ENCODE measurements at places on chromosomes 7 and 10.

DNA sequence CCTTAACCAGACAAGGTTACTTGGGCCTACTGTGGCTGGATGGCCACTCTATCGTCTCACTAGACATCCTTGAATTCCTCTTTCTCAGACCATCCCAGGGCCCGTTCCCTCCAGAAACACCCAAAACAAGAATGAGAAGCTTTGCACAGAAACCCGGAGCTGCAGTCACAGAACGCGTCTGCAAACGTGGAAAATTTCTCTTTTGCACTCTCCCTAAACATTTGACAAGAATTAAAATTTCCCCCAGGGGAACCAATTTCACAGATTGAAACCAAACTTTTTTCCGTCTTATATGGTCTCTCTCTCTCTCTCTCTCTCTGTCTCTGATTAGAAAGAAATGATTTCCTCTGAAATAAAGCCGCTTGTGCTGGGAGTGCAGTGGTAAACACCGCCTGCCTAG is 120.7 kb downstream of the MKX start:
- no peak for DNase-seq

DNA sequence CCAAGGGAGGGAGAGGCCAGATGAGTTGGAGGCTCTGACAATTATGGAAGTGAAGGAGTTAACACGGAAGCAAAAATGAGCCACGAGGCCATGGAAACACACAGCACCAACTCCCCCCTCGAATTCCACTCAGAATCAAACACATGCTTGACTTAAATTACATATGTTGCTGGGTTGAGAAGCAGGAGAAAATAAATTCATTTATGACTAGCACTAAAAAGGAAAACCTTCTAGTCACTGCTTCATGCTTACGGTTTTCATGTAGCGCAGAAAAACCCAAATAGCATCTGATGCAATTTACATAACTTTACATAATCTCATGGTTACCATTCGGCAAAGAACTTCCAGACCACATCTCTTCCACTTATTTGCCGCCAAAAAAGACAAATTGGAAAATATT is 51.5 kb downstream of the SFMBT2 start:
- no peak for DNase-seq

DNA sequence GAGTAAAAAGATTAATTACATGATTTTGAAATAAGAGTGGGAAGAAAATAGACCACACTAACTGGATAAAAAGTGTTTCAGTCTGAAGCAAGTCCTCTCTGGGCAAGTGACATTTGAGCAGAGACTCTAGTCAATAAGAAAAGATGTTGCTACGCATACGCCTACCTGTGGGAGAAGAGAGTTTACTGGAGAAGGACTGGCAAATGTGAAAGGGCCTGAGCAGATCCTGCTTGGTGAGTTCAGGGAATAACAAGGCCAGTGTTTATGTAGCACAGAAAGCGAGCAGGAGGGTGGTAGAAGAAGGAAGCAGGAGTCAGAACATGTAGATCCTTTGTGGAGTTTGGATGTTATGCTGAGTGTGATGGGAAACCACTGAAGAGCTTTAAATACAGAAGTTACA is 43.4 kb downstream of the RAB18 start:
- DNase-seq = no peak

GRCh38 chr7:36611703-36612102 is 112.6 kb downstream of the AOAH start:
- no peak for DNase-seq

GRCh38 chr7:5692845-5693278 is 88.6 kb downstream of the RNF216 start:
- DNase-seq = no peak

All from activated CD8-positive, alpha-beta memory T cell treated with anti-CD3 and anti-CD28 coated beads, Interleukin-2, amount 50 U/mL, for 48 hours (primary cell).